ENCODE measurements at places on chromosomes 4 and X. TPM values are rescaled to one million over a fixed set of nuclear protein-coding genes. Genes with fewer than 3 reads are reported as not detected.

Gene SYTL5
- not detected for total RNA-seq

Gene ESX1
- total RNA-seq, result not detected

Gene SH2D1A
- 0.33 TPM for total RNA-seq

Gene F9
- total RNA-seq, result 0.08 TPM

Gene RPA4
- total RNA-seq, result 0.62 TPM

Gene PITX2
- total RNA-seq, result not detected

Gene HELT
- not detected for total RNA-seq

Gene USP53
- 2.9 TPM for total RNA-seq

Gene PDZD4
- 0.15 TPM for total RNA-seq

Gene TLR2
- 0.08 TPM for total RNA-seq

Gene SPANXB1
- total RNA-seq, result not detected

Gene MAMLD1
- total RNA-seq, result not detected

Gene PACRGL
- 6.9 TPM for total RNA-seq

Gene MBTPS2
- total RNA-seq, result 9.2 TPM

Gene CHRDL1
- total RNA-seq, result 0.44 TPM

Gene PCYT1B
- 0.10 TPM for total RNA-seq

Gene KCNE5
- total RNA-seq, result 0.46 TPM

Gene UBA1
- total RNA-seq, result 296 TPM

Gene KIAA1210
- total RNA-seq, result not detected

Gene GIMD1
- not detected for total RNA-seq

Gene INPP4B
- 1.1 TPM for total RNA-seq

Gene HPRT1
- 65.4 TPM for total RNA-seq

Gene BRS3
- total RNA-seq, result not detected

Gene IL1RAPL1
- not detected for total RNA-seq

Gene RBM3
- total RNA-seq, result 269 TPM

Gene JCHAIN
- total RNA-seq, result 276 TPM

Gene NUDT11
- not detected for total RNA-seq

Gene PABPC1L2A
- not detected for total RNA-seq

Gene RGS12
- total RNA-seq, result 2.2 TPM

Gene CXCL11
- not detected for total RNA-seq

Gene ABCD1
- total RNA-seq, result 6.8 TPM

Gene TMEM35A
- total RNA-seq, result not detected

Gene ZFYVE28
- 0.95 TPM for total RNA-seq
